ENCODE measurements at places on chromosomes 11 and 22.
A peak's percentile ranks its signal among the peaks of the same experiment; 100 is the strongest.

- DNase-seq, result no peak
These were observed 55.1 kb downstream of the PACSIN2 start for GRCh38 chr22:42959576-42960509.

GRCh38 chr22:42889304-42889703 lies 32.2 kb upstream of the ARFGAP3 start:
- no peak for DNase-seq

GRCh38 chr11:102592634-102593581 lies 32.2 kb downstream of the MMP20 start:
- DNase-seq, result no peak

DNA sequence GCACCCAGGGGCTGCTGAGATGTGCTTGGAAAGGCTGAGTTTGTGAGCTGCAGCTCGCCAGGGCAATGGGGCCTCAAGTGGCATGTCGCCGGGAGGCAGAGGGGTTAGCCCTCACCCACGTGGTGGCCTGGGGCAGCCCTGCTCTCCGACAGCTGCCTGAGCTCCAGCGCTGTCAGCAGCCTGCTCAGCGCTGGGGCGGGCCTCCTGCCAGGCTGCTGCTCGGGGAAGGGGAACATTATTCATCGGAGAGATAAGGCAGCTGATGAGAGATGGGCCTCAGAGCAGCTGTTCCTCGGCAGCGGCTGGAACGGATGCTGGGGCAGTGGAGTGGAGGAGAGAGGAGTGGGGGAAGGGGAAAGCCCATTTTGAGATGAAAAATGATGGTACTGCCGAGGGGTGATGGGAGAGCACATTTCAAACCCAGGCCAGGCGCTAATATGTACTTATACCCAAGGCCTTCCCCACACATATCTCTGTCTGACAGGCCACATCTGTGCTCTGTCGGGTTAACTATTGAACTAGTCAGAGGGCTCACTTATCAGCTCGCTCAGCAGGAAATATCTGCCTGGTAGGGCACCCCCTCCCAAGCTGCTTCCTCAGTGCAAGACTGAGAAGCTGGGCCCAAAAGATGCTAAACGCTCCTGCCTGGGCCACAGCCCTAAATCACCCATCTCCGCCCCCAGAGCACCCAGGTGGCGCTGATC lies 79.5 kb downstream of the TIMP3 start:
- no peak for DNase-seq

- no peak for DNase-seq
These were observed 631 bp upstream of the SNX19 start for GRCh38 chr11:130916910-130917309.

DNA sequence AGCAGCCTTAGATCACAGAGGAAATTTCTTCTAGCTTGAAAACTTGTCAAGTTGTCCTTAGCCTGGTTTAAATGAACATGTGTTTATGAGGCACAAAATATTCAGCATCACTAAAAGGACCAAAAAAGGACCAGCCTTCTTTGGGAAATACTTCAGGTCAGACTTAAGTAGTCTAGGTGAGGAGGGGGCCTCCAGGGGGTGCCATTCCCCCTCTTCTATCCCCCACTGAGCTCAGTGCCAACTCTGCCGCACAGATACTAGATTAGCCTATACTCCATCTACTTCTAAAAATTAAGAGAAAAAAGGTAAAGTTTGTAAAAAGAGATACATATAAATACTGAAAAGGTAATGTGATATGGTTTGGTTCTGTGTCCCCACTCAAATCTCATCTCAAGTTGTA lies 20.6 kb downstream of the CLTCL1 start:
- no peak for DNase-seq

- DNase-seq, result no peak
These were observed 108.8 kb downstream of the TTC28 start for GRCh38 chr22:28570696-28571373.

DNA sequence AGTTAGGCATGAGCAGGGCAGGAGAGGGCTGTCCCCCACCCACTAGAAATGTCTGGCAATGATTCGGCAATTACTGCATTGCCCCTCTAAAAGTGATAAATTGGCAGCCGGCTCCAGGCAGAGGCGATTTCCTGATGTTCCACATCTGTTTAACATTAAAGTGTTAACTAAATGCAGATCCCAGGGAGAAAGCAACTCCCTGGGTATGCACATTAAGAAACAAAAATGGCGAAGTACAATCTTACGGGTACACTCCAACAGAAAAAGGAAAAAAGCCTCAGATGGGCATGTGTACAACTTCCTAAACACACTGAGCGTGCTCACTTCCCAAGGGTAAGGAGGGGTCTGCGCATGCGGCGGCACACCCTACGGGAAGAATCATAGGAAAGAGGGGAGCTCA lies 314.4 kb downstream of the CASP12 start:
- DNase-seq, result no peak

GRCh38 chr11:61359516-61359915 lies 2.2 kb downstream of the CYB561A3 start:
- DNase-seq, result no peak

GRCh38 chr11:64260147-64260708 lies 8.9 kb downstream of the PLCB3 start:
- no peak for DNase-seq

GRCh38 chr11:119356349-119357031 lies 10.0 kb upstream of the MFRP start:
- peak; percentile 53 for DNase-seq

DNA sequence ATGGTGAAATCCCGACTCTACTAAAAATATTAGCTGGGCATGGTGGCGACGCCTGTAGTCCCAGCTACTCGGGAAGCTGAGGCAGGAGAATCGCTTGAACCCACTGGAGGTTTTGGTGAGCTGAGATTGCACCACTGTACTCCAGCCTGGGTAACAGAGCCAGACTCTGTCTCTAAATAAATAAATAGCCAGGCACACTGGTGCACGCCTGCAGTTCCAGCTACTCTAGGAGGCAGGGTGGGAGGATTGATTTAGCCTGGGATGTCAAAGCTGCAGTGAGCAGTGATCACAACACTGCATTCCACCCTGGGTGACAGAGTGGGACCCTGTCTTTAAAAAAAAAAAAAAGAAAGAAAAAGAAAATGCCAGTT lies 17.4 kb downstream of the SUSD2 start:
- no peak for DNase-seq

DNA sequence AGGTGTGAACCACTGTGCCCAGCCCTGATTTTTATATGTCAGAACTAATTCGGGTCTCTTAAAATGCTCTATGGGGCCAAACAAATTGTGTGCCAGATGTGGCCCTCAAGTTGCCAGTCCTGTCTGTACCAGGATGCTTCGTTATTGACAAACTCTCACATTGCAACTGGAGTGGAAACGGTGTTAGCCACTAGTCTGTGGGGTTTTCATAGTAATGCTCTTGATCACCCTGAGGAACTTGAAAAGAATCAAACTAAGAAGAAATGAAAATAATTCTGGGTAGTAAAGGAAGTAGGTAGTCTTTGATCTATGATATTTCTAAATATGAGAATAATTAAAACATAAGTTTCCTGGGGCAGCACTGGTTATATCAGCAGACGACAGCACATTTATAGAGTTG lies 67.3 kb upstream of the ADSL start:
- DNase-seq, result no peak

DNA sequence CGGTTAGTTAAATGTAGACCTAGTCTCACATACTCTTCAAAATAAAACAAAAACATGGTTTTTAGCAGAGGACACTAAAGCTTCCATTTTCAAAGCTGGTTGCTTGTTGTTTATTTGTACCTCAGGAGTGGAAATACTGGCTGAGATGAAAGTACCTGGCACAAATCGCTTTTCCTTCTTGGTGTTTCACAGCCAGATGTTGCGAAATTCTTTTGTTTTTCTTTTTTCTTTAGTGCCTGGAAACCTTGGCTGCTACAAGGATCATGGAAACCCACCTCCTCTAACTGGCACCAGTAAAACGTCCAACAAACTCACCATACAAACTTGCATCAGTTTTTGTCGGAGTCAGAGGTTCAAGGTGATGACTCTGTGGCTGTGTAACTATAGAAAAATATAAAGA lies 48.3 kb downstream of the KREMEN1 start:
- DNase-seq, result no peak

DNA sequence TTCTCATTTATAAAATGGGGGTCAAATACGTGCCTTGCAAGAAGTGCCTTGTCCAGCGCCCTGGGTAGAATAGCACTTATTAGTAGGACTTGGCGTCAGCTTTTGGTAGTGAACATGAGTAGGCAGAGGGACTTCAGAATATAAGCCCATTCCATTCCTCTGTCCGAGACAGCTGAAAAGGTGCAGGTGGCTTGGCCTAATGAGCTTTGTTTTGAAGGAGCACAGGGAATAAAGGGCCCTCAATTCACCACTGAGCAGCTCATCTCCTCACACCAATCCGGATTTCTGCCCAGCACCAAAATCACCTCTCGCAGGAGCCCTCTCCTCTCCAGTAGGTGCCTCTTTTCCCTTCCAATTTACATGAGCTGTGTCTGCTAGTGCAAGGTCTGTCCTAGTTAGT lies 91.2 kb downstream of the DSCAML1 start:
- DNase-seq, result no peak

DNA sequence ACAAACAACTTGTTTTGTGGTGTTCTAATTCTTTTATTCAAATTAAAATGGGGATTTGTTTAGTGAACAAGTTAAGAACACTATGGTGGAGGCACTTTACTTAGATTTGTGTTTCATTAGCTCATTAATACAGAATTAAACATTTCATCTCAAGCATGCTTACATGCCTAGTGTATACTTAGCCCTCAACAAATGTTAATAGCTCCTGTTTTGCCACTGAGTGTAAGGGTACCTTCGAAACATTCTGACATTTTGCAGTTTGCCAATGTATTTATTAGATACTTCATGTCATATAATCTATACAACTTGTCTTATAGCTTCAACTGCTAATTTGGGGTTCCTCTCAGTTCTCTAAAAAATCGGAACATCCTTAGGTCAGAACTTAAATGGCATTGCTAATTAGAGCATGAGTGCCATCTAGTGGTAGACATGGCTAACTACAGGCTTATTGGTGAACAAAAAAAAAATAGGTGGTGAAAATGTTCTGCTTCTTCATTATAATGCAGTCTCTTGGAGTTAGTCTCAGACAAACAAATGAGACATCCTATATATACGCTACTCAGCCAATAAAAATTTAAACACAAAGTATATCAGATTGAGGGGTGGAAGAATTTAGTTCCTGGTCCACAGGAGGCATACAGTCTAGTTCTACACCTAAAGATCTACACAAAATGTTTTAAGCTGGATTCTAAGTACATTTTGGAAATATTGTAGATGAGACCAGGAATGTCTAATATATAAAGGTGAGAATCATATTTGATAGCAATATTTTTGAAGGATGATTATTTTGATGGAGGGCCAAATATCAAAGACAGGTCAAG lies 4.9 kb upstream of the CNTN5 start:
- DNase-seq, result no peak

DNA sequence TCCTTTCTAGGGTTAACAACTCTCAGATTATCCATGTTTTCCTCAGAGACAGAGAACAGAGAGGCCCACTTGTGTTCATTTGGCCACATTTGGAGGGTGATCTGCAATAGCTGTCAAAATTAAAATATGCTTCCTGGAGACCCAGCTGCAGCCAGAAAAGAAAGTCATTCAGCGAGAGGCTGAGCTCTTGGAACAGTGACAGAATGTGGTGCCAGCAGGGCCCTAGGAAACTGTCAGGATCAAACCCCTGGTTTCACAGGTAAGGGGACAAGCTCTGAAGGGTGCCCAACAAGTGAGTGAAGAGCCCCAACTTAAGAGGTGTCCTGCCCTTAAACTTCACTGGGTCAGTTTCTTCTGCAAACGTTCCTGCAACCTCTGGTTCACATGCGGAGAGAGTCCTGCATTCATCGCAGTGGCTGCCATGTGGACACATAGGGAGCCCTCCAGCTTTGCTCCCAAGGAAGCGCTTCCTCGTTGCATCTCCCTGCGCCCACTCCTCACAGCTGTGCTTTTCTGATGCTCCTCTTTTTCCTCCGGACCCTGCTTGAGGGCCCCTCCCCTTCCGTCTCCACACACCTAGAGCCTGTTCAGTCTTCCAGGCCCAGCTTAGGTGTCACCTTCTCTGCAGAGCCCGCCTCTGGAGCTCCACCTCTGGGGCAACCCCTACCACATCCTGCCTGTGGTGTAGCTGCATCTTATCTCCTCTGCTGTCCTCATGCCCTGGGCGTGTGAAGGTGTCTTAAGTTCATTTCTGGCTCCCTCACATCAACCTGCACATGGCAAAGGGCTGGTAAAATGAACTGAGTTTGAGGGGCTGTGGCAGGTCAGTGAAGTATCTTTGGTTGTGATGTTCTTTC lies 3.9 kb downstream of the UCP3 start:
- DNase-seq, result peak; percentile 56

DNA sequence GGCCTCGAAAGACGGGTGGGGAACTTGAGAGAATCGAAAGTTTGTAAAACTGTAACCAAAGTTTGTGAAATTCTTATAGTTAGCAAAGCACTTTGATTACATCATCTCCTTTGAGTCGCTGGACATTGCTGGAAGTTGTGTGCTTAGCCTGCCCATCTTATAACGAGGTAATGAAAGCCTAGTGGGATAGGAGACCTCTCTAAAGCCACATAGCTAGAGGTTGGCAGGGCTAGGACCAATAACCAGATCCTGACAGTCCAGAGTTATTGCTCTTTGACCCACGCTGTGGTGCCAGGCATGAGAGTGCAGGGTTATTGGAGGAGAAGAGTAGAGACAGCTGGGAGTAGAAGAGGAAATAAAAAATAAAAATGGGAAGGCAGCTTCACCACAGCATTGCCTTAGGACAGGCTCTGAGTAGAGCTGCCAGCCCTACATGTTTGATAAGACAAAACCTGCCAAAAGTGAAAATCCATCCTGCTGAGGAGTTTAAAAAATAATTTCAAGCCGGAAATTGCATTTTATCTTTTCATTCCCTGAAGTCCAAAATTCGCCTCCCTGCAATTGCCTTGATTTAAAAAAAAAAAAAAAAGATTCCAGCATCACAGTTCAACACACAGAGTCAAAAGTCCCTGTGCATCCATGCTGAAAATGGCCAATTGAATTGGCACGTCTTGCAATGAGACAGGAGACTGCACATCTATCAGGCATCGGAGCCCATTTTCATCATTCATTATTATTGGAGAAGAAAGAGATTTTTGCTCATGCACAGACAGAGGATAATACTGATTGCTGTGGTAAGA lies 225.5 kb upstream of the POU2AF2 start:
- DNase-seq, result no peak
